ENCODE measurements at places on chromosomes 3 and 15.

- DNase-seq: no peak
Measured at GRCh38 chr15:74906067-74906449, 593 bp downstream of the FAM219B start.

DNA sequence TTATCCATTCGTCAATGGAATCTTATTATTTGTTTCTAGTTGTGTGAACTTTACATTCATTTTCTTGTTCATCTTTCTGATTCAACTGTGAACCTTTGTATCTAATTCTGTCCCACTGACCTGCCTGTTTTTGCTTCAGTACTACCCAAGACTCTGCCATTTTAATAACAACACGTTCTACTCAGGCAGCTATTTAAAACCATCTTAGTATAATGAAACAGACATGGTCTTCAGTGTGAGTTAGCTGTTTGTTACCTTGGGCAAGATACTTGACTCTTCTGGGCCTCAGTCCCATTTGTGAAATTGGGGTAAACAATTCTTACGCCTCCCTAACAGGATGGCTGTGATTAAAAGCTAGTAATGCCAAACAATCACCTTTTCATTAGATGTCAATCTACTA, 1.6 kb downstream of the BTBD1 start:
- peak; percentile 4 for DNase-seq

GRCh38 chr15:36827824-36828223, 248.4 kb downstream of the CDIN1 start:
- no peak for DNase-seq

DNA sequence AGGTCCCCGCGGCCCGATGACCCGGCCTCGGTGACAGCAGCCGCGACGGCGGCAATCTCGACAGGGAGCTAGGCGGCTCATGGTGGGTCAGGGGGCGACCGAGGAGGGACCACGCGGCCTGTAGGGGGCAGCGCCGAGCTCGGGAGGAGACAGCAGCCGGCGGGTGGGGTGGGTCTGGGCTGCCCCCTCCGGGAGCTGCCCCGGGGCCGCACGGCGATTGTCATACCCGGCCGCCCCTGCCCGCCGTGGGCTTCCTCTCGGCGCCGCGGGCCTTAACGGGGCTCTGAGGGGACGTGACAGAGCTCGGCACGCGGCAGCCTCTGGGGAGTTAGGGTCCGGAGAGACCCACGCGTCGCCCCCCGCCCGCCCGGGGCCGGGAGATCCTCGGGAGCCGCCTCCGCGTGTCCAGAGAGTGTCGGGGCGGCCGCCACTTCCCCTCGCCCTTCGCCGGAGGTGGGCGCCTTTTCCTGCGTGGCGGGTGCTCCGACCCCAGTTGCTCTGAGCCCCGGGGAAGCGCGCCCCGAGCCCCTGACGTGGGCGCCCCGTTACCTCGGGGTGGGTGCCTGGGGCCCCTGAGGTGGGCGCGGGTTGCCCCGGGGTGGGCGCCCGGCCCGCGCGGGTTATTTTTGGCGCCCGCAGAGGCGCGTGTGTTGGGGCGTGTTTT, 539 bp upstream of the PLCL2 start:
- peak; percentile 25 for DNase-seq

DNA sequence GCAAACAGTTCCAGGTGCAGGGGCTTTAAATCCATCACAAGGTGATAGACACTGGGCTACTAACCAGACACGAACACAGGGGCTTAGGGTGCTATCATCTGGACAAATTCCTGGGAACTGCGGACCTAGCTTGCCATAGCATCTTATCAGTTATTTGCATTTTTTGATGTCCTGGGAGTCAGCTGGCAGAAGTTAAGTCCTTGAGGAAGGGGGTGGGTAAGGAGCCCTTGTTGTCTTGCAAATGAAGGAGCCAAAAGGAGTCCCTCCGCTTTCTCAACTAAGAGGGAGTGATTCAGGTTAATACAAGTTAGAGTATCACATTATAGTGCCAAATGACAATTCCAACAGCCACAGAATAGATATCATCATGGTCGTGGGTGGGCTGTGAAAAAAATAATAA, 108.9 kb downstream of the NPAP1 start:
- no peak for DNase-seq

DNA sequence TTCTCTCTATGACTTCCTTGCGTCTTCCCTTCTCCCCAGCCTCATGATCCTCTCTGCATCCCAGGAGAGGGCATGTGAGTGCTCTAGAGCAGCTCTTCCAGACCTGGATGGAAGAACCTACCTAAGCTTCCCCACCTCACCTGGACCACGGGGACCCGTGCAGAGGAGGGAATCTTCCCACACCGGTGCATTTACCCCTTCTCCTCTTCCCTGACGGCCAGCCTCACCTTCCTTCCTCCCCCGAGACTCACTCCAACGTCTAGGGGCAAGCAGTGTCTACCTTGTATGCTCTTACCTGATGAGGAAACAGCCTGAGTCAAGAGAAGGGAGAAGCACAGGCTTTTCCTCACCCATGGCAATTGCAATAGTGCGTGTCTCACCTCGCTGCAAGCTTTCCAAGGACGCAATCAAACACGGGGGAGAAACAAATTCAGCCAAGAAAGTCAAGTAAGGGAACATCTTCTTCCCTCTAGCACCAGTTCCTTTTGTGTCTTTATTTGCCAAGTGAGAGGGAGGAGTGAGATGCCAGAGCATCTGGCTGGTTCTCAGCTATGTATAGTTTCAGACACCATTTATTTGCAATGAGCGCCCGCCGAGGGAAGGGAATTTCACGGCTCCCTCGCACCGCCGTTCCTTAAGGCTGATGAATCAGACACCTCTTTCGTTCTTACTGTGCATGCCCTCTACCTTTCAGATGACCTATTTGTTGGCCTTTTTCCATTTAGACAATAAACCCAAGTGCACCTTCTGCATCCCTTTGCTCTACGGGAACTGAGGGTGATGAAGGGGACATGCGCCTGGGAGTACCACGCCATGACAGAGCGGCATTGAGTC, 1.8 kb upstream of the CCR9 start:
- no peak for DNase-seq

DNA sequence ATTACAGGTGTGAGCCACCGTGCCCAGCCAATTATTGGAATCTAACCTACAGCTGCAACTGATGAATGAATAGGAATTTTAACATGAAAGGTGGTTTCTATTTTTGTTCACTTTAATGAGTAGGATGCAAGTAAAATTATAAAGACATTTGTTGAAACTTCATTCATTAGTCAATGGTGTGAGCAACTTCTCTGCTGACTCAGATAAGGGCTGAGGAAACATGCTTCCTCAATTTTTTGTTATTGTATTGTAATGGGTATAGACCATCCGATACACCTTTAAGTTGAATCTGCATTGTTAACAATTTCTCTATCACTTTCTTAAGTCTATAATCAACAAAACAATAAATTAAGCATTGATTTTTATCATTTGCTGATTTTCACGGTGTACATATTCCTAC, 127.8 kb downstream of the STAG1 start:
- no peak for DNase-seq

- no peak for DNase-seq
Measured at GRCh38 chr3:99873269-99874102, 55.8 kb downstream of the CMSS1 start.

DNA sequence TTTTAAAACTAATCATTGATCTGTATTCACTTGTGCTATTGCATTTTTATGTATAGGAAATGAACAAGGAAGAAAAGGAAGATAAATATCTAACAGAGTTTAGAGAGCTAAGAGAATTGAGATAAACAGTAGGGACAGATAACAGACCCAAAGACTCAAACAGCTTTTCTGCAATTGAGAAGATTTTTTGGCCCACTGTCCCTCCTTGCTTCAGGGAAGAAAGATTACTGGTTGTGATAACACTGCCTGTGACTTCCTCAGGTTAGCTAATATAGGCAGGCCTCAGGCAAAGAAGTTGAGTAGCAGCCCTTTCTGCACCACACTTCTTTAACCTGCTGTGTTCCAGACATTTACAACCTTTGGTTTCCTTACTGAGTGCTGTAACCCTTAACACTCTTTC, 2.7 kb upstream of the COX17 start:
- no peak for DNase-seq

DNA sequence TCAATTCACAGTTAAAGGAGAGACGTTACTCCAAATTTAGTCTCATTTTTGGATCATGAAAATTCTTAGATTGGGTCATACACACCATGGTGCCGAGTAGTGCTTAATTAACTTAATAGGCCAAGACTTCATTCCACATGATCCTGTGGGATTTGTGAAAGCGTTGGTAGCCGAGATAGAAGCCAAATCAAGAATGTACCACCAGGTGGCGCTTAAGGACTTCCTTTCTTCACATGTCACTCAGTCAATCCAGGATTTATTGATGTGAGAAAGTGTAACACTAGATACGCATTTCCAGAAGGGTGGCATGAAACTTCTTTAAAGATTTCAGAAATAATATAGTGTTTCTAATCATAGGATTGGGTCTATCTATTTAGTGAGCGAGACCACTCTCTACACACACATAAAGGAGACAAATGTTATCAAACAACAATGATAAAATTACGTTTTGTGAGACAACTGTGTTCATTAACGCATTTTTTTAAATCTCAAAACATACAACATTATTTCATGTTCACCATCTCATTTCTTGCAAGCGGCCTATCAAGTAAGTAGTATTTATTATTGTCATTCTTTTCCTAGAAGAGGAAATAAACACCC, 436.1 kb downstream of the CHL1 start:
- DNase-seq: peak; percentile 12

- DNase-seq: peak; percentile 91
Measured at GRCh38 chr3:115804713-115805119, 181.4 kb downstream of the GAP43 start.

All from AG10803 (cell line).